Activated CD8-positive, alpha-beta memory T cell treated with anti-CD3 and anti-CD28 coated beads for 4 hours (primary cell): ENCODE measurements at places on chromosomes 13 and 19.

DNA sequence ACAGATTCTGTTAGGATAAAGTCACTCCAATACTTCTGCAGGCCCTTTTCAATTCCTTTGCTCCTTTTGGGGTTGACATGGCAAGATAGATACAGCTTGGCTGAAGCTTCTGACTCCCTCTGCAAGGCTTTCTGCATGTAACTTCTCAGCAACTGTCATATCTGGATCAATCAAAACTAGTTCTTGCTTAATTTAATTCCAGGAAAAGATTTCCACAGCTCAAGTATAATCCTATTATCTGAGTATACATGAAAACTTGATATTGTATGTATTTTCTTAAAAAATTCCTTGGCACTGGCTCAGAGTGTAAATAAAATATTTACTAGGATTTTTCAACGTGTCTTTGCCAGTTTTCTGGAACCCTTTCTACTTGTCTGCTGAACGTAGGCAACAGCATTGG, 109.6 kb downstream of the STARD13 start:
- no peak for DNase-seq

DNA sequence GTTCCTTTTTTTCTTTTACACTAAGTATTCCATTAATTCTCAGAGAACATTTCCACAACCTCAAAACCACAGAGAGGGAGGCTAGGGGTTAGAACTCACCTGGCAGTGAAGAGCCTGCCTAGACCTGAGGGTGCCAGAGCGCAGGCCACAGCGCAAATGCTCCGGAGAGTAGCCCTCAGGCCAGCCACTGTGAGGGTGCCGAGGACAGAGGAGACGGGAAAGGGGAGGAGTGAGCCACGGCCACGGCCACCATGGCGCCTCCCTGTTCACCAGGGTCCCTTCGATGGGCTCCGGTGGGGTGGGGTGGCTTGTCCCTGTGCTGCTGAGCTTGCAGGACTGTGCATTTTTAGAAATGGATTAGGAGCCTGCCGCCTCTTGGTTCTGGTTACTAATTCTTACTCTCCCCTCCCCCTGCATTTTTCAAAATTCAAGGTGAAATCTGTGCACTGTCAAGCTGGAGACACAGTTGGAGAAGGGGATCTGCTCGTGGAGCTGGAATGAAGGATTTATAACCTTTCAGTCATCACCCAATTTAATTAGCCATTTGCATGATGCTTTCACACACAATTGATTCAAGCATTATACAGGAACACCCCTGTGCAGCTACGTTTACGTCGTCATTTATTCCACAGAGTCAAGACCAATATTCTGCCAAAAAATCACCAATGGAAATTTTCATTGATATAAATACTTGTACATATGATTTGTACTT, 58.8 kb downstream of the GGACT start:
- no peak for DNase-seq

- DNase-seq: no peak
Observed at GRCh38 chr13:82196087-82196486, 1686.2 kb downstream of the SLITRK1 start.

- DNase-seq: no peak
Observed at GRCh38 chr19:49472936-49473335, 1.1 kb upstream of the FLT3LG start.

GRCh38 chr19:9848762-9849161, 13.6 kb downstream of the PIN1 start:
- no peak for DNase-seq

- no peak for DNase-seq
Observed at GRCh38 chr13:48876289-48876688, 99.4 kb upstream of the FNDC3A start.

DNA sequence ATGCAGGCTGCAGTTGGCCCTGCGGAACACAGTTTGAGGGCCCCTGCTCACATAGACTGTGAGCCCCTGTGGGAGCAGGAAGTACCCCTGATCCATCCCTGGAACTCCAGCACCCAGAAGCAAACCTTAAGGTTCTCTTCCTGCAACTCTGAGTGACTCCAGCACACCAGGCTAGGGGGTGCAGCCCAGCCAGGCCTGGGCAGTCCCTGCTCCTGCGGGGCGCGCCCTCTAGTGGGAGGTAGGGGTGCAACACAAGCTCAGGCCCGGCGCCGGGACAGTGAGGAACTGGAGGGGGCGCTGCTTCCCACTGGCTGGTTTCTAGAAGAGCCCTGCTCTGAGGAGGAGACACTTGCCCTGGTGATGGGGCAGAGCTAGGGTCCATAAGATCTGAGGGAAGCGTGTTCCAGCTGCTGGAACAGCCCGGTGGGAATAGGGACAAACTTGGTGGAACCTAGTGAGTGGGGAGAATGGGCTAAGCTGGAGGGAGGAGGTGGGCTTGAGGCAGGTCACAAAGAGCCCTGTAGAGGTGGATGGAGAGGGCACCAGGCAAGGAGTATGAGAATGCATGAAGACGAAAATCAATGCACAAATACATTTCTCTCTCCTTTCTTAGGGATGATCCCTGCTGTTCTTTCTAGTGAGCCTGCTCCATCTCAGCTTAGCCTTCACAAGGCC, 5.0 kb downstream of the ZSCAN5A start:
- DNase-seq: no peak

DNA sequence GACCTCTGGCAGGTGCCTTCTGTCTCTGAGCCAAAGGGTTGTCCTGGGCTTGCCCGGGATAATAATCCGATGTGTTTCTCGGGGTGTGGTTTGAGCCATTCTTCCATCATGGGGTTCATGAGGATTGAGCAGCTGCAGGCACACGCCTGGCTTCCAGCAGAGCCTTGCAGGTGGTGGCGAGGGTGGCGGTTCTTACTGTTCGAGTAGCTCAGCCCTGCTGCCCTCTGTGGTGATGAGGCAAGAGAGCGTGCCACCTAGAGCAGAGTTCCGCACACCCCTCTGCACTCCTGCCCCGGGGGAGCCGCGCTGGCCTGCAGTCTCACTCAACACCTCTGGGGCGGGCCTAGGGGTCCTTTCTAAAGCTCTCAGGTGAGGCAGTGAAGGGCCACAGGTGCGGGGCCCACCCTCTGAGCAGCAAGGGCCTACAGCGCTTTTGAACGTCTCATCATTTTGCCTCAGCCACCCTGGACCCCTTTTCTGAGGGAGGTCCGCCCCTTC, 3.8 kb downstream of the SCN1B start:
- DNase-seq: no peak

- DNase-seq: no peak
Observed at GRCh38 chr13:53197424-53197823, 168.8 kb downstream of the OLFM4 start.

GRCh38 chr13:29914581-29914980, 64.2 kb upstream of the UBL3 start:
- DNase-seq: no peak

- no peak for DNase-seq
Observed at GRCh38 chr13:61187471-61187870, 228.2 kb downstream of the PCDH20 start.

GRCh38 chr19:5615756-5616327, 6.7 kb downstream of the SAFB2 start:
- DNase-seq: no peak

GRCh38 chr19:48147597-48148175, 22.5 kb downstream of the LIG1 start:
- no peak for DNase-seq

DNA sequence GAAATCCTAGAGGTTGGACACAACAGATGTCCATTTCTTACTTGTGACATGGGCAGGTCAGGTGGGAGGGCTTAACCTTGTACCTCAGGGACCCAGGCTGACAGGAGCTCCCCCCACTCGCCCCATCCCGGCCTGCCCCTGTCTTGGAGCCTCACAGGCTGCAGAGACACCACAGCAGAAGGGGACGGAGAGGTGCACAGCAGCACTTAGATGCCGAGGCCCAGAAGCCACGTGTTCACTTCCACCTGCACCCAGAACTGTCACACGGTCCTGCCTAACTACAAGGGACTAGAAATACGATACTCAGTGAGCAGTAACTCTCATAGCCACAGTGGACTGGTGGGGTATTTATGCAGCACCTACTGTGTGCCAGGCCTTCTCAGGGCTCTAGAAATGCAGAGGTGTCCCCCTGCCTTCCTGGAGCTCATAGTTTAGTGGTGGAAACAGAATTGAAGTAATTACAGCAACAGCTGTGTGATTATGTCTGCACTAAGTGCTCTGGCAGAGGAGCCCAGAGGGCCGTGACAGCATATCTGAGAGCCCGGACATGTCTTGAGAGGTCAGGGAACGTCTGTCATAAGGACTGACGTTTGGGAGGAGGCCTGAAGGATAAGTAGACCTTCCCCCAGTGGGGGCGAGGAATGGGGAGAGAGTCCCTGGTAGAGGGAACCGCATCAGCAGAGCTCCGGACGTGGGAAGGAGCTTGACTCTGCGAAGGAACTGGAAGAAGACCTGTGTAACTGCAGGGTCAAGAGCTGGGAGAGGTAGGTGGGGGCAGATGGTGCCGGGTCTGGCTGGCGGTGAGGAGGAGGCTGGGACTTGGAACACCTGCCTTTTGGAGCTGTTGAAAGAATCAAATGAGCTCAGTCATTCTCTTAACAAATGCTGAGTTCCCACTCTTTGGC, 130.0 kb downstream of the SIPA1L3 start:
- no peak for DNase-seq

DNA sequence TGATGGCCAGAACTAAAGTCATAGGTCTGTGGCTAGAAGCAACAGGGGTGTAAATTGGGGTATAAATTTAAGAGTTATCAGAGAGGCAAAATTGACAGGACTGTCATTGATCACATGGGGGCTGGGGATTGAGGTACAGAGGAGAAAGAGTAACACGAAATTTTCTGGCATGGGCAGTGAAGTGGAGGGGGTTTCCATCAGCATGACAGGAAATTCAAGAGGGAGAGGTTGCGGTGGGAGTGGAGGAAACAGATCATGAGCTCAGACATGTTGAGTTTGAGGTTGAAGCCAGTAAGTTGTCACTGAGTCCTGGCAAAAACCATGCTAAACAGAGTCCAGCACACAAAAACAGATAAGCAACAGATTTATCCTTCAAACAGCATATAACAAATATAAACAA, 192.1 kb upstream of the TSC22D1 start:
- DNase-seq: peak; percentile 2

GRCh38 chr19:19214892-19215291, 3.1 kb downstream of the NCAN start:
- DNase-seq: no peak

DNA sequence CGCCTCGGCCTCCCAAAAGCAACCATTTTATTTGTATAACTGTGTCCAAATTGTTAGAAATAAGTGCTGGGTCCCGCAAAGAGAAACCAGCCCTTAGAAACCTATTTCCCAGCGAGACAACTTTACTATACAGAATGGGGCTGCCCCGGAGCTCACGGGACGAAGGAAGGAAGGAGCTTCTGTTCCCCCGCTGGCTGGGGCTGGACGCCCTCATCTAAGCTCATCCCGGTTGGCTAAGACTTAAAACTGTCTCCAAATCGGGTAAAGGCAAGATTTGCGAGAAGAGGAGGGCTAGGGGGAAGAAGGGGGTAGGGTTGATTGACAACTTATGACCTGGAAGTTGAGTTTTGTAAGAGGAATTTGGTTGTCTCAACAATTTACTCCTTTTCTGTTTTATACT, 12.3 kb upstream of the BSG start:
- DNase-seq: no peak

- no peak for DNase-seq
Observed at GRCh38 chr13:39283072-39283471, 244.8 kb downstream of the NHLRC3 start.

DNA sequence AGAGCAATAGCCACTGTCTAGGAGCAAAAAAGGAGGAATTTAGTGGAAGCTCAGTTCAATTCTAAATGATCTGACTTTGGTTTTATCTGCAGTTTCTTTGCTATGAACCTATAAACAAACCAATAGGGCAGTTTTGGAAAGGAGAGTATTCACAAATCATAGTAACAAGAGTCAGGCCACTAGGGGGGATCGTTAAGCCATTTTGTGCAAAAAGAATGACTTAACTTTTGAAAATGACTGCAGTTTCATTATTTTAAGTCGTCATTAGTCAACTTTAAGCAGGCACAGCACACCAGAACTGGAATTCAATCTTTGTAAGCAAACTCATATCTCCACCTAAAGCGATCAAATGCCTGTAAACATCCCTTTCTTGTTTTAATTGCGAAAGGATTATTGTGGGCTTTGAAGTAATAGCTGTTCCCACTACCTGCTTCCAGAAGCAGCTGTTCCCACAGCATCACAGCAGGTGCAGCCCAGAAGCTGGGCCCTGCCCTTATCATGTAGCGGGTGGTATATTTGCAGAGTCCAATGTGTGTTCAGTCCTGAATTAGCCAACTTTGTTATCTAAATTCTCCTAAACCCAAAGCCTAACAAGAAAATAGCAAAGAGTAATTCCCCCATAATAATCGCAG, 51.5 kb downstream of the SOX21 start:
- no peak for DNase-seq

GRCh38 chr13:70874636-70875035, 766.4 kb upstream of the KLHL1 start:
- DNase-seq: no peak

GRCh38 chr19:6227936-6228325, 51.8 kb downstream of the MLLT1 start:
- DNase-seq: no peak

DNA sequence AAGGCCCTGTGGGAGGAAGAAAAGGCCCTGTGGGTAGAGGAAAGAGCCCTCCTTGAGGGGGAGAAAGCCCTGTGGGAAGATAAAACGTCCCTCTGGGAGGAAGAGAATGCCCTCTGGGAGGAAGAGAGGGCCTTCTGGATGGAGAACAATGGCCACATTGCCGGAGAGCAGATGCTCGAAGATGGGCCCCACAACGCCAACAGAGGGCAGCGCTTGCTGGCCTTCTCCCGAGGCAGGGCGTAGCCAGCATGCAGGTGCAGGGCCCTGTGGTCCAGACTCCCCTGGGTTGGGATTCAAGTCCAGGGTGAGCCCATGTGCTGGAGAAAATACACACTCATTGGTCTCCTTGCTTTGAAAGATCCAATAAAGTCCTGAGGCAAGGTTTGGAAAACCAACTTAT, 4.1 kb downstream of the CCDC70 start:
- DNase-seq: no peak

DNA sequence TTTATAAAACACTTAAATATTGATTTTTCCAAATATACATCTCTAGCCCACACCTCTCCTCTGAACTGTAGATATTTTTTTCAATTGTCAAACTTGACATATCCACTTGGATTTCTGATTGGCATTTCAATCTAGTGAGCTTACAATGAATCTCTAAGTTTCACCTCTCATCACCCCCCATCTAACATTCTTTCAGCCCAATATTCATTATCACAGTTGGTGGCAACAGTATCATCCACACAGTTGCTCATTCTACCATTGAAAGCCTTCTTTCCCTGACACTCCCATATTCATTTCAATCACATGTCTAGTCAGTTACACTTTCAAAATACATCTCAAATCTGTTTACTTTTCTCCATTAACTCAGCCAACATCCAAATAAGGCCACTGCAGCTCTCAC, 385.2 kb downstream of the PCDH20 start:
- no peak for DNase-seq
